ENCODE measurements at places on chromosomes 2 and 18.

DNA sequence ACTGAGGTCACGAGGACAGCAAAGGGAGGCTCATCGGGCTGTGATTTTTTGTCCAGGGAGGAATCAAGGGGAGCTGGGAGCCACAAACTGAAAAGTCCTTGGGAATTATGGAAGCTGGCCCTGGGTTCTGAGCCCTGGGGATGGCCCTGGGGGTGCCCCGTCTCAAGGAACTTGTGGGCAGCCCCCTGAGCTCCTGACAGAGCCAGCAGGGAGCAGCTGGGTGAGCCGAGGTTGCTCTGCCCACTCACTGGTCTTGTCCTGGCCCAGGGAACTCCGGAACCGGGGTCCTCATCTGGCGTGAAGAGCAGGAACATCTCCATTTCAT is 61.3 kb upstream of the HDAC4 start:
- DNase-seq: no peak

DNA sequence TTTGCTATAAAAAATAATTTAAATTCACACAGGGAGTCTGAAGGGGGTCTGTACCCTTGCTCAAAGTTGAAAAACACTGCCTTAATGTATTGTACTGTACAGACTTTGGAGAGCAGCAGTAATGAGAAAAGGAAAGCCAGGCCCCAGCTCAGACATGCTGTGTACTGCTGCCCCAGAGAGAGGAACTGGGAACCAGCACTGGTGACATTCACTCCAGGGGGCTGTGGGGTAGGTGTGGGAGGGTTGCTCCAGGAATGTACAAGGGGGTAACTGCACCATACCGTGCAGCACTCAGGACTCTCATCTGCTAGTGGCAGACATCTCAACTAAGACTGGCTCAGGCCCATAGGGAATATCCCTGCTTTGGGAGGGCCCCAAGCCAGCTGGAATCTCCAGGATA is 146.0 kb upstream of the RMP24 start:
- DNase-seq: no peak

- DNase-seq: no peak
Measured at GRCh38 chr2:169761251-169761969, 27.8 kb downstream of the KLHL23 start.

DNA sequence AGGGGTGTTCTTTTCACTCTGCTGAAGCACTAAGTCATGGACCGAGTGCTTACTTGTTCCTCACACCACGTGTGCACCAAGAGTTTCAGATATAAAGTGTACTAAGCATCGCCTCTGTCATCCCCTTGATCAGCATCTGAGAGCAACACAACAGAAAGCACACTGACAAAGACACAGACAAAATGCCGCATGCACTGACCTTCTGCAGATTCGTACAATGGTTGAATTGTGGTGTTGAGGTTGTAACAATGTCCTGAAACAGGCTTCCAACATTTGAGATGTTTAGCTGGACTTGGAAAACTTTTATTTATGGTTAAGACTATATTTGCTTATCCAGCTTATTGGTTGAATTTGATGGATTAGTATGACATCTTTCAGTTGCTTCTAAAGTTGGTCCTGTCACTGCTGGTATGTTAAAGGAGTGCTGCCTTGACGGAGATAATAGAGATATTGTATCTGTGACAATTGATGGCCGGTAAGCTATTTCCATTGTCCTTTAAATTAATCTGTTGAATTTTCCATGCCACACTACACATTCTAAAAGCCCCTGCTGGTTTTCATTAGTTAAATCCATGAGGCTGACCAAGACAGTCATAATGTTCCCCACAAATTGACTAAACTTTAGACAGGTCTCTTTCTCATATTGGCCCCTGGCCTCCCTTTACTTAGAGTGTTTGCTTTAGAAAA is 99.9 kb downstream of the CBLN2 start:
- no peak for DNase-seq

DNA sequence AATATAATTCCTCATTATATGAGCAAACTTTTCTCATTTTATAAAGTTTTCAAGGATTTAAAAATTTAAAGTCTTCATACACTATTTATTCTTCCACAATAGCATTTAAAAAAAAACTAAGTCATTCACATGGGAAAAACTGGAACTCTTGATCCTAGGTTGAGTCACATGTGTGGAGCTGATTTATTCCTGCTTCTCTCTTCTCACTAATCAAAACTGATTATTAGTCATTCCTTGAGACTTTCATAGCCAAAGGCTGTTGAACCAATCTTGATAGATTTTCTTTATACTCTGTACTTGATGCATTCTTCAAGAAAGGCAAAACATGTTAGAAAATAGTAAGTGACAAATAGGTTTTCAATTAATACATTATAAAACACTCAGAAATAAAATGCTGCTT is 27.4 kb downstream of the NR4A2 start:
- DNase-seq: no peak

GRCh38 chr18:13577091-13577697 is 149.2 kb downstream of the FAM210A start:
- DNase-seq: peak; percentile 21

- DNase-seq: no peak
Measured at GRCh38 chr2:112636605-112637288, 9.0 kb upstream of the SLC20A1 start.

DNA sequence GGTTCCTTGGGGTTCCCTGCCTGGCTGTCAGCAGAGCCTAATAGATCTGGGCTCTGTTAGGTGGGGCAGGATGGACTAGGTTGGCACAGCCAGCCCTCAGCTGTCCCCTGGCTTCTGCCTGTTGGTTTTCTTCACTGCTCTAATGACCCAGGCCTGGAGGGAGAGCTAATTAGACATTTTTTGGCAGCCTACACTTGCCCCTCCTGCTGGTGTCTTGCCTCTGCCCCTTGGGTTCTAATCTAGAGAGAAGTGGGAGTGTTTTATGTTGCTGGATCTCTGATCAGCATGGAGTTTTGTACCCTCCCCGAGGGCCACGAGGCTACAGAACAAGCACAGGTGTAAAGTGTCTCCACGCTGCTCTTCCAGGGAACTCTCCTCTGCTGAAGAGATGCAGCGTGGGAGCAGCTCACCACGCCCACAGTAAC is 199.4 kb upstream of the RASGRP3 start:
- DNase-seq: no peak

GRCh38 chr2:128313091-128313836 is 5.4 kb downstream of the HS6ST1 start:
- peak; percentile 2 for DNase-seq

DNA sequence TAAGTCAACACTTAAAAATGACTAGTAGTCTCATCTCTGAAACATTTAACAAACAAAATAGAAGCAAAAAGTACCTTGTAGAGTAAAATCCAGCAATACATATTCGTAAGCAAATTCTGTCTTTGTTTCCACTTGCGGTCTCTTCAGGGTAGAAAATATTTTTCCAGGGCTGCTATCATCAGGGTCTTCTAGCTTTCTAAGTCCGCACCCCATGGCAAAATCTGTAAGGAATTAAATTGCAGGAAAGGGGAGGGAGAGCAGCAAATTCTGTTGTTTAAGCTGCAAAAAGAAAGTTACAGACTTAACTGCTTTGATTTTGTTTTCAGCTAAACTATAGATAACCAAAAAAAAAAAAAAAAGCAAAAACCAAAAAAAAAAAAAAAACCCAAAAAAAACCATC is at the start of gene RFTN2:
Gene RFTN2 (minus strand): TSS at position 342 of the 400 bp plus-strand sequence. CDS start 129 bp downstream, at position 213.
- DNase-seq: no peak

GRCh38 chr2:149645391-149645790 is 57.8 kb upstream of the MMADHC start:
- DNase-seq: no peak

Data from stimulated activated CD4-positive, alpha-beta T cell treated with anti-CD3 and anti-CD28 coated beads, Interleukin-15, amount 100 ng/mL, for 1 hour (primary cell).